ENCODE measurements at places on chromosomes 1 and 21.

DNA sequence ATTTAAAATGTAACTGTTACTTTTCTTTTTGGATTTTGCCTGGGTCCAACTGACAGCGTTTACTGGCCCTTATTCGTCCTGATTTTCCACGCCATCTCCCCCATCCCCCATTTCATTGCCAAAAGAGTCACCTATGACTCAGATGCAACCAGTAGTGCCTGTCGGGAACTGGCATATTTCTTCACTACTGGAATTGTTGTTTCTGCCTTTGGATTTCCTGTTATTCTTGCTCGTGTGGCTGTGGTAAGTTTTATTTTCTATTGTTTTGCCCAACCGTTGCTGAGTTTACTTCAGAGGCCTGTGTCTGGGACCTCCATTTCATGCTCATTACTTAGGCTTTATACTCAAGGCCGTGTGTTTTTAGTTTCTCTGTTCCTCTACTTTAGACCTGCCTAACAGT is 9.3 kb downstream of the LEPR start:
- H3K27me3 ChIP-seq = no peaks in the 10 kb centered on the region
- no peaks in the 10 kb centered on the region for H3K4me1 ChIP-seq
- H3K4me3 ChIP-seq = no peak overlapping the region
- no peak overlapping the region for H3K27ac ChIP-seq
- no peak for DNase-seq

DNA sequence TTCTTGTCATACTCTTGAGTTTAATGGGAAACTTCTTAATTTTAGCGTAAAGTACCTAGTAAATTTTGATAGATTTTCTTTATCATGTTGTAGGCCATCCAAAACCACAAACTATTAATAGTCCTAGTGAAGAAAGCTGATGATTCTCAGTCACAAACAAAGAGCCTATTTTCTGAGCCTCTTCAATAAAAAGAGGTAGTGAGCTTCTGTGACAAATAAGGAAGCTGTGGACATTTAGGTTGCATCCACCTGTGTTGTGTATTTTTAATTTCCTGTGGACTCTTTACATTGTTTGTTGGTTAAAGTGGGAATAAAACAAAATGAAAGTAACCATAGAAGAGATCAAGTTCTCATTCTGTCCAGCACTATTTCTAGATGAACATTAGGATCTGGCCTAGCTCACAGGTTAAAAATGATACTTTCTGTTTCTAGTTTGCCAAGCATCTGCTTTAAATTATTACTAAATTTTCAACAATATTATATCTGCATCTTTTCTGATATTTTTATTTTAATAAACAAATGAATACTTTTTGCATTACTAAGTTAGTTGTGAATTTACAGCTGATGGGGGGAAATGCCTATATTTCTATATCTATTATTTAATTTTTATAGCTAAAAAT is 702.2 kb upstream of the ADGRL4 start:
- H3K4me1 ChIP-seq = no peaks in the 10 kb centered on the region
- no peak overlapping the region for H3K4me3 ChIP-seq
- H3K36me3 ChIP-seq = no peaks in the 10 kb centered on the region
- no peak for DNase-seq

GRCh38 chr1:227320476-227320875 is 2.2 kb upstream of the CDC42BPA start:
- no peak for DNase-seq
- no peaks in the 10 kb centered on the region for H3K36me3 ChIP-seq
- H3K27ac ChIP-seq = no peak overlapping the region
- H3K27me3 ChIP-seq = peaks cover 14% of the 10 kb centered on the region
- H3K4me1 ChIP-seq = peaks cover 10% of the 10 kb centered on the region

GRCh38 chr1:68093737-68094136 is 43.3 kb upstream of the DIRAS3 start:
- H3K4me3 ChIP-seq = no peak overlapping the region
- no peaks in the 10 kb centered on the region for H3K36me3 ChIP-seq
- no peak for DNase-seq
- H3K27me3 ChIP-seq = no peaks in the 10 kb centered on the region
- H3K4me1 ChIP-seq = no peaks in the 10 kb centered on the region
- H3K27ac ChIP-seq = no peak overlapping the region

DNA sequence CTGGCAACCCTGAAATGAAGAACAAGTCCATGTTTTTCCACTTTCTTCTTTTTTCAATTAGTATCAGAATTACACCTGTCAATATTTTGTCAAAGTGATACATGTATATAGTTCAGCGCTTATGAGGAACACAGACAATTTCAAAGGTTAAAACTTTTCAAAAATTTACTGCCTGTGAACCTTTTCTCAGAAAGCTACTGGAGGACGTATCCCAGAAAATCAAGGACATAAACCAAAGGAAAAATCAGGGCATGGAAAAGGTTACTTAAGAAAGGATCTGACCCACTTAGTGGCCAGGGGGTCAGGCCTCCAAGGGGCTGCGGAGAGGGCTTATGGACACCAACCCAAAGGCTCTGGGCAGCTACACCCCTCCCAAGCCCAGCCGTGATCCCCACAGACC is 81.1 kb upstream of the ACTRT2 start:
- no peak for DNase-seq
- H3K4me1 ChIP-seq = no peaks in the 10 kb centered on the region
- no peak overlapping the region for H3K27ac ChIP-seq
- no peak overlapping the region for H3K4me3 ChIP-seq
- no peaks in the 10 kb centered on the region for H3K27me3 ChIP-seq

- no peak for DNase-seq
- no peaks in the 10 kb centered on the region for H3K36me3 ChIP-seq
- peaks cover 17% of the 10 kb centered on the region for H3K27me3 ChIP-seq
- H3K4me1 ChIP-seq = peaks cover 4% of the 10 kb centered on the region
These were observed 26.1 kb upstream of the ZNF496 start for GRCh38 chr1:247357781-247358211.

DNA sequence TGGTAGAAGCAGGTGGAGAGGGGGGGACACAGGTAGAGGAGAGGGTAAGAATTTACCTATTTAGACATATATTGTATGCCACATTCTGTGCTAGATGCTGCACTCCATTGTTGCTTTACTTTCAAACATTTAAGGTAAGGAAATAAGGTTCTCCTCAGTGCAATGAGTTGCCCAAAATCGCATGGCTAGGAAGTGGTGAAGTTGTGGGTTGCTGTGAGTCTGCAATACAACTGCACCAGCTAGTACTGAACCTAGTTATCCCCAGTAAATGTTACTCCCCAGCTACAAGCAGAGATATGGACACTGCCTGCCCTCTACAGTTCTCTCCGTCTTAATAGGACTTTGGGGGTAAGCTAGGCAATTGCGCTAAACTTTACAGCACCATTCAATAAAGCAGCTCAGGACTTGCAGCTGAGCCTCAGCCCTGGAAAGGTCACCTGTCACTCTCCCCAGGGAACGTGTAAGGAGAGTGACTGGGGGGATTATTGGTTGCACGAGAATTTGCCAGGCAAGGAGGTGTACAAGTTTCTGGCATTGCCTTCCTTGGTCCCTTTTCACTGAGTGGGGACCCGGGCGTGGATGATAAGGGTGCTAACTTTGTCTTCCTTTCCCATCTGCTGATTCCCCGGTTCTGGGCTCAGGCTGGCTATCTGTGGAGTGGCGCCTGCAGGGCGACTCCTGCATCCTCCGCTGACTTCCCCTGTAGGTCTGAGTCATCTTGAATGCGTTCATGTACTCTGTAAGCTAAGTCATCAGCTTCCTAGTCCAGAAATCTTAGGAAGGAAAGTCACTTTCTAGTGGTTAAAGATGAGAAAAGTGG is 71.3 kb upstream of the CNTN2 start:
- no peaks in the 10 kb centered on the region for H3K4me1 ChIP-seq
- no peak overlapping the region for H3K4me3 ChIP-seq
- peaks cover 3% of the 10 kb centered on the region for H3K27me3 ChIP-seq
- no peak for DNase-seq
- no peak overlapping the region for H3K27ac ChIP-seq
- no peaks in the 10 kb centered on the region for H3K36me3 ChIP-seq

GRCh38 chr1:113456967-113457366 is 66.7 kb downstream of the MAGI3 start:
- H3K4me1 ChIP-seq = no peaks in the 10 kb centered on the region
- H3K27ac ChIP-seq = no peak overlapping the region
- no peak overlapping the region for H3K4me3 ChIP-seq
- no peaks in the 10 kb centered on the region for H3K27me3 ChIP-seq

GRCh38 chr1:160675641-160676410 is 29.0 kb upstream of the SLAMF1 start:
- H3K27ac ChIP-seq = peak overlapping the region; percentile 37
- peaks cover 40% of the 10 kb centered on the region for H3K4me1 ChIP-seq
- no peak overlapping the region for H3K4me3 ChIP-seq
- peak; percentile 72 for DNase-seq
- H3K36me3 ChIP-seq = peaks cover 42% of the 10 kb centered on the region

DNA sequence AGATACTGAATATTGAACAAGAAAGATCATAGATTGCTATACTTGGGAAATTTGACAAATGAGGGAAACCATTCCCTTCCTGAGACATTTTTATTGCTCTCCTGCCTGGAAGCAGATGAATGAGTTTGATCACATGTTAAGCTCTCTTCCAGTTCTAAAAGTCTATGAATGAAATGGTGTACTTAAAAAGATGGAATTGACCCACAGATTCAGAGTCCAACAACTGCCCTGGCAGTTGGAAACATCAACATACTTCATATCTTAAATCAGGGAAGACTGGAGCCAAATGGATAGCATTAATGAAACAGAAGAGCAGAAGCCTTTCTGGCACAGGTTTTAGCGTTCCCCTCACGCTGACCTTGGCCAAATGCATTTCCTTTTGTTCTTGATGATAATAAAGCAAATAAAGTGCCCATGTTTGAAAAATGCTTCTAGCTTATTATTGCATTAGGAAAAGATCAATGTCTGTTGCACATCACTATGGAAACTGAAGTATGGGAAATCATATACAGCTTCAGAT is 142.6 kb downstream of the ESRRG start:
- no peak for DNase-seq
- no peak overlapping the region for H3K4me3 ChIP-seq
- no peaks in the 10 kb centered on the region for H3K4me1 ChIP-seq
- H3K27me3 ChIP-seq = no peaks in the 10 kb centered on the region
- no peak overlapping the region for H3K27ac ChIP-seq
- no peaks in the 10 kb centered on the region for H3K36me3 ChIP-seq

GRCh38 chr1:229874609-229875008 is 192.4 kb upstream of the GALNT2 start:
- H3K4me1 ChIP-seq = no peaks in the 10 kb centered on the region
- no peak overlapping the region for H3K4me3 ChIP-seq
- H3K27ac ChIP-seq = no peak overlapping the region
- no peak for DNase-seq

DNA sequence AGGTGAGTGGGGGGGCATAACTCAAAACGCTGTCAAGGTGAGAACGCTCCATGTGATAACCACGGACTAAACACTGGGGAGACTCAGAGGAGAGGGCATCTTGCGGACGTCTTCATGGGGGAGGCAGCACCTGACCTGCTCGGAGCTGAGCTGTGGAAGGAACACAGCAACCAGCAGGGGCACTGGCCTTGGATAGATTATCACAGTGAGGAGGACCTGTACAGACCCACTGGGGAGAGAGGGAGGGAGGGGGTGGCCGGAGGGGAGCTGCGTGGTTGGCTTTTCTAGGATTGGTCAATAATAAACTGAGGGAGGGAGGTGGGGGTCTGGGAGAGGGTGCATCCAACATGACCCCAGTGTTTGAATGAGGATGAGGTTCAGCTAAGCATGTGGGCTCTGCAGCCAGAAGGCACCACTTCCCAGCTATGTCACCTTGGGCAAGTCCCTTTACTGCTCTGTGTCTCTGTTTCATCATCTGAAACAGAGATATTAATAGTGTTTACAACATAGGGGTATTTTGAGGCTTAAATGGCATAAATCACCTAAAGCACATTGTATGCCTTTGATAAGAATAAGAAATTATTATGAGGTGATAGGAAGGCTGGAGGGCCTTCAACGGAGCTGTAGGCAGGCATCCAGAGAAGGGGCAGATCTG is 123.3 kb downstream of the GRIK3 start:
- H3K4me1 ChIP-seq = no peaks in the 10 kb centered on the region
- H3K36me3 ChIP-seq = no peaks in the 10 kb centered on the region

GRCh38 chr1:145891143-145891542 is 5.5 kb upstream of the ANKRD35 start:
- no peak for DNase-seq
- H3K27ac ChIP-seq = no peak overlapping the region
- H3K27me3 ChIP-seq = no peaks in the 10 kb centered on the region
- H3K36me3 ChIP-seq = no peaks in the 10 kb centered on the region
- H3K4me1 ChIP-seq = peaks cover 4% of the 10 kb centered on the region

DNA sequence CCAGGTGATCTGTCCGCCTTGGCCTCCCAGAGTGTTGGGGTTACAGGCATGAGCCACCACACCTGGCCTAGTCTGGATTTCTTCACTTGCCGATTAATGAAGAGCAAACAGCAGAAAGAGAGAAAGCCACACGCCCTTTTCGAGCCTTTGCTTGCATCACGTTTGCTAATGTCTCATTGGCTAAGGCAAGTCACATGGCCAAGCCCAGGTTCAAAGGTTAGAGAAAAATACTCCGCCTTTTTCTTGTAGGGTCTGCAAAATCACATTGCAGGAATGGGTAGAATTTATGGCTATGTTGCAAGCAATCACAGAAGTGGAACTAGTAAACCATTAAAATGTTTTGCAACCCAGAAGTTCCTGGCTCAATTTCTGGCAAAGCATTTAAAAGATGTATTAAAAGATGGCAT is 26.8 kb upstream of the BACH1 start:
- H3K27ac ChIP-seq = no peak overlapping the region
- H3K4me1 ChIP-seq = no peaks in the 10 kb centered on the region
- no peaks in the 10 kb centered on the region for H3K36me3 ChIP-seq
- H3K4me3 ChIP-seq = no peak overlapping the region
- no peaks in the 10 kb centered on the region for H3K27me3 ChIP-seq
- no peak for DNase-seq

DNA sequence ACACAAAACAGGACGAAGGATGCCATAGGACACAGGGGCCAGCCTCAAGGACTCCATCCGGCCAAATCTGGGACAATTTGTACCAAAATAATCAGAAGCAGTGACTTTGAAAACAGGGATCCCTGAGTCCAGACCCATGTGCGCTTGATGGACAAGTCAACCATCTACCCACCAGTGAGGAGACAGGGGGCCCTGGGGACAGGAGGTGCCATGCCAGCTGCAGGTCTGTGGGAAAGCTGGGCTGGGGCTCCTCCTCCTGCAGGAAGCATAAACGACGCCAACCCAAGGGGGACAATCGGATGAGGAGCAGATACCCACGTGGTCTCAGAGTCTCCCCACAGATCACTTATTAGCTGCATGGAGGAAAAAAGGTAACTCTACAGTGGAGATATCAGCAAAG is 50.6 kb downstream of the NPHP4 start:
- H3K4me1 ChIP-seq = peaks cover 6% of the 10 kb centered on the region
- no peaks in the 10 kb centered on the region for H3K27me3 ChIP-seq
- no peak overlapping the region for H3K4me3 ChIP-seq
- no peak overlapping the region for H3K27ac ChIP-seq

DNA sequence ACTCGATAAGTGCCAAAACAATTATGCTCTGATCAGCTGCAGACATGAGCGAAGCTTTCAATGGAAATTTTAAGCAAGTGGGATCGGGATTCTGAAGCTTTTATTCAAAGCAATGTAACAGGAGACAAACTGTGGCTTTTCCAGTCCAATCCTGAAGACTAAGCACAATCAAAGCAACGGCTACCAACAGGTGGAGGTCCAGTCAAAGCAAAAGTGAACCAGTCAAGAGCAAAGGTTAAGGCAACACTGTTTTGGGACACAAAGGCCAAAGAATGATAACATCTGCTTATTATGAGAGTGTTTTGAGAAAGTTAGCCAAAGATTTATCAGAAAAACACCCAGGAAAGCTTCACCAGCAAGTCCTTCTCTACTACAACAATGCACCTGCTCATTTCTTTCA is 170.1 kb downstream of the SEC16B start:
- H3K4me3 ChIP-seq = no peak overlapping the region
- no peaks in the 10 kb centered on the region for H3K4me1 ChIP-seq
- H3K27me3 ChIP-seq = no peaks in the 10 kb centered on the region
- H3K36me3 ChIP-seq = no peaks in the 10 kb centered on the region

- H3K4me1 ChIP-seq = peaks cover 7% of the 10 kb centered on the region
- H3K27ac ChIP-seq = no peak overlapping the region
- no peak for DNase-seq
These were observed 13.9 kb downstream of the FAM151A start for GRCh38 chr1:54609301-54609921.
